ENCODE measurements at places on chromosomes 1 and 21.
A peak's percentile ranks its signal among the peaks of the same experiment; 100 is the strongest.

- no peak for DNase-seq
Measured at GRCh38 chr1:172940174-172940855, 110.4 kb downstream of the TNFSF18 start.

GRCh38 chr1:200368556-200368955, 41.3 kb downstream of the ZNF281 start:
- no peak for DNase-seq

GRCh38 chr1:19347533-19348172, 35.5 kb downstream of the SLC66A1 start:
- no peak for DNase-seq

DNA sequence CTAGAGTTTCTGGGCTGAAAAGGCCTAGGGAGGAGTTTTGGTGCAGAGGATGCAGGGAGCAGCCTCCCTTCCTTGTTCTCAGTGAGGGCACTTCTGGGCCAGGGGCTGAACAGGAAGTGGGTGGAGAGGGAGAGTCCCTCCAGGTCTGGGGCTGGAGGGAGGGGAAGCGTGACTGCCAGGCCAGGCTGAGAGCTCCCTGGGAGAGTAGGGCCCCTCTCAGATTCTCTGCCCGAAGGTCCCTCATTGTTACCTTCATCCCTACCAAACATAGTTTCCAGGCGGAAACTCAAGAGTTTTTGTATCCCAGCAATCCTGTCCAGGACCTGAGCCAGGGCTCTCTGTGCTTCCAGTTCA, 36.8 kb downstream of the CITED4 start:
- no peak for DNase-seq

- DNase-seq: no peak
Measured at GRCh38 chr1:40281853-40282252, 23.8 kb downstream of the ZMPSTE24 start.

DNA sequence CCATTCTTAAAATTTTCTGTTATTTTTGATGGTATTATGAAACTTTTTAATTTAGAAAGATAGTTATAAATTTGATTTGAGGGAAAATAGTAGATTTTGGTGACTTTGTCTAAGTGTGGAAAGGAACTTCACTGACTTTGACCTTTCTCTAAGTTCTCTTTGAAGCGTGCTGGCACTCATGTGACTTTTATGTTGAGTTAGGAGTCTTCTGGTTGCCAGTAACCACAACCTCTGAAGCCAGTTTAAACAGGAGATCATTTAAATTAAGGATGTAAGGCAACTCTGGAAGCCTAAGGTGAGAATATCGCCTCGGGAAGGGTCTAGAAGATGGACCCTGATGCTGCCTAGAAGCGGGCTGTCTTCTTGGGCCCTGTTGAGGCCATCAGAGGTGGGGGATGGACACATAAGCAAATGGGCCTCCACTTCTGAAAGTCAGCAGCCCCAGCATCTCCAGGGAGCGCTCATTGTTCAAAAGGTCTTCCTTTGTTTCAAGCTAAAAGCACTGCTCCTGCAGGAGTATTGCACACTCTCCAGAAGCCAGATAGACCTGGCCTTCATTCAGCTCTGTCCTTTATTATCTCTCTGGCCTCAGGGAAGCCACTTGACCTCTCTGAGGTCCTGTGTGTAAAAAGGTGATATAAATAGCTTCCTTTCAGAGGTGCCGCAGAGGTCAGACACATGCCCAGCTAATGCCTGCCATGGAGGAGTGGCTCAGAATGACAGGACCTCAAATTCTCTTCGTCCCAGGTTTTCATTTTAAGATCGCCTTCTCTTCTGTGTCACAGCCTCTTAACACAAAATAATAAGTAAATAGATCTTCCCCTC, 5.1 kb upstream of the RCAN1 start:
- DNase-seq: no peak

GRCh38 chr1:58755468-58755872, 28.4 kb downstream of the JUN start:
- no peak for DNase-seq

GRCh38 chr1:203733009-203733863, 31.7 kb upstream of the LAX1 start:
- DNase-seq: no peak

GRCh38 chr1:9589144-9589718, 520 bp downstream of the TMEM201 start:
- no peak for DNase-seq

- DNase-seq: no peak
Measured at GRCh38 chr1:199273837-199274379, 635.1 kb downstream of the PTPRC start.

DNA sequence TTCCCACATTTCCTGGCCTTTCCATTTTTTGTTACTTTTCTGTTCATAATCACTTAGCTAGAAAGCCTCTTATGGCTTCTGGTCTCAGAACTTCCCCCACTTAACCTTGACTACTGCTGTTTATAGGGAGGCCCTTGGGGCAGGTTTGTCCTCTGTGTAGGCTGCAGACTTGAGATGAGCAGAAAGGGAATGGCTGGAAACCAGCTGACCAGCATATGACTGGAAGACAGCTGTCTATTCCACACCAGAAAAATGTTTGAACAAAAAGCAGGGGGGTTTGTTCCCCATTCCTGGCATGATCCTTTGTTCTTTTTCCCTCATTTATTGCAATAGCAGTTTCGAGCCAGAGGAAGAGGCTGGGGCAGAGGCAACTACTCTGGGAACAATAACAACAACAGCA, 4.9 kb upstream of the SH3D21 start:
- no peak for DNase-seq

DNA sequence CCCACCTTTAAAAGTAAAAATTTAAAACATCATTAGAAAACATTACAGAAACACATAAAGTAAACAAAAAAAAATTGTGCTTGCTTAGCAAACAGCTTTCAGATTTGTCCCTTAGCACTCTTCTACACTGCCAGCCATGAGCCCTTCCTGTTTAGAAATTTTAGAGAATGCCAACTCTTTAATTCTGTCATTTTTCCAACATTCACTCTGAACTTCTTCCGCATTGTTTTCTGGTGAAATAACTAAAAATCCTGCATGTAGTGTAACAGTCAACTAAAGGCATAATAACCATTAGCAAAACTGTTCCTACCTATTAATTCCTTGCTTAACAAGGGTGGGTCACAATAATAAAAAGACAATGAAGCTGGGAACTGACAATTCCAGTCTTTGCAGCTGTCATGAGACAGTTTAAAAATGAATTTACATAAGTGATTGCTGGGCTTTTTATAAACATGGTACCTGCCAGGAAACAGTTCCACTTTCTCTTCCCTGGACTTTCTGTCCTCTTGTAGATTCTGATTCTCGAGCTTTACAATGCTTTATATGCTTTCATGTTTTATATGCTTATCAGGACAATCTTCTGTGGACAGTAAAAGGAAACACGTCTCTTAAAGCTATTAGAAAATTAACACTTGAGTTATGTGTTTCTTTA, 19.0 kb downstream of the GNG12 start:
- DNase-seq: no peak

DNA sequence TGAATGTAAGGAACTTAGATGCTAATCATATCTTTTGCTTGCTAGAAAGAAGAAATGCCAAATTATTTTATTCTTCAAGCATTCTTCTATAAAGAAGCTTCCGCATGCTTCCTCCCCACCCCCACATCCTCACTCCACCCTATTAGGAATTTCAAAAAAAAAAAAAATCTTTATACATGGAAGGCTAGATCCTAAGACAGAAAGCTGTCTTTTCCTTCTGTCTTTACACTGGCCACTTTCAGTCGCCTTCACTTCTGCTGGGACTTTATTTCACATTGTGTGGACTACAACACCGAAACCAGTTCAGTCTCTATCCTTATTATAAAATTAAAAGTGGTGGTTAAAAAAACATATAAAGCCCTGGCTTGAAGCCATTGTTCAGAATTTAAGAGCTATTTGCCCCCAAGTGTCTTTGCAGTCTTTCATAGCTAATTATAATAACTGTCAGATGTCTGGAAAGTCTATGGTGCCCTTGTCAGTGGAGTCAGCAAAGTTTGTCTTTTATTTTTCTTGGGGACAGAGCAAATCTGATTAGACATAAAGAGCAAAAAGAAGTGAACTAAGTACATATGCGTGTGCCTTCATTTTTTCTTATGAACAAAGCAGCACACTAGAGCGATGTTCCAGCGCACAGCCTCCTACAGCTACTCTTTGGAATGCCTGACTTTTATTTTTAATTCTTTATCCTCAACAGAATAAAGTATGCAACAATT, 297.7 kb downstream of the PTPRC start:
- peak; percentile 41 for DNase-seq

- DNase-seq: no peak
Measured at GRCh38 chr1:55150880-55151588, 64.1 kb downstream of the USP24 start.

GRCh38 chr1:160618763-160619274, 28.0 kb downstream of the SLAMF1 start:
- no peak for DNase-seq

DNA sequence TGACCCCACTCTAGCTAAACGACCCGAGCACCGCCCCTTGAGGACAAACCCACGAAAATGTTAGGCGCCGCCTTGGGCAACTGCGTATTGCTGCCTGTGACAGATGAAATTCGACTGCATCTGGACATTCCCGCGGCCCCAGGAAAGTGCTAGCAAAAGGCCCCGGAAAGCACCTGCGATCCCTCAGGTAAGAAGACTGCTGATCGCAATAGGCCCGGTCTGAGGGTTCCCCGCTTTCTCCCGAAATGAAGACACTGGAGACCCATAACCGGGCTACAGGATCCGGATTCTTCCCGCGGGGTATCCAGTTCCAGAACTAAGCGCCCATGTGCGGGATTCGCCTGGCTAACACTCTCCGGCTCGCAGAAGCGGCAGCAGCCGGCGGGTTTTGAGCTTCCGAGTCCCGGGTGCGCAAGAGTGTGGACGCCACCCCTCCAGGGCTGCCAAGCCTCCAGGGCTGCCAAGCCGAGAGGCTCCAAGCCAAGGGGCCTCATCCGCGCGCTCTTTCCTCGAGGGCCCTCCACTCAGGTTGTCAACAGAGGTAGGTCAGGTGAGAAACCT, 157.9 kb upstream of the NBPF11 start:
- DNase-seq: no peak

DNA sequence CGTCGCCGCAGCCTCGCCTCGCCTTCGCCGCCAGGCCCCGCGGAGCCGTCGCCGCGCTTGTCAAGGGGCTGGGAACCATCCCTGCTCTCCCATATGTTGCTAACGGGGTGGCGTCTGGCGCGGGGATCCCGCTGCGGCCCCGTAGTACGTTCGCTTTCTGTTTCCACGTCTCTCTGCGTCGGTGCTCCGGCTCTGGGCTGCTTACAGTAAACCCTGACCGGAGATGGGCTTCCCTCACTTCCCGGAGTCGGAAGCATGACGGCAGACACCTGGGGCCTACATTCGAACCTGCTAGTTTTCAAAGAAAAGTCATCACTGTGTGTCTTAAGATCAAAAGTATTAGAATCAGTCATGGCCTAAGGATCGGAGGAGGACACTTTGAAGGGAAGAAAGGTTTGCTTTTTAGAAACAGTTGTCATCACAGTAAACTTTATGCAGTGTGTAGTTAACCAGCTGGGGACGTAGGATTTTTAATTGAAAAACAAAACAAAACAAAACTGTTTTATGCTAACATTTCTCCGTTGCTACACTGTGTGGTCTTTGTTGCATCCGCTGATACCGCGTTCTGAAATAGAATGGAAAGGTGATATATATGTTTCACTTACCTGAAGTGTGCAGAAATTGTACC, 69.0 kb downstream of the SLC35A3 start:
- DNase-seq: no peak

- no peak for DNase-seq
Measured at GRCh38 chr1:53324728-53325297, 3.1 kb downstream of the LRP8 start.

GRCh38 chr1:110559157-110559556, 40.2 kb upstream of the KCNA10 start:
- DNase-seq: no peak

DNA sequence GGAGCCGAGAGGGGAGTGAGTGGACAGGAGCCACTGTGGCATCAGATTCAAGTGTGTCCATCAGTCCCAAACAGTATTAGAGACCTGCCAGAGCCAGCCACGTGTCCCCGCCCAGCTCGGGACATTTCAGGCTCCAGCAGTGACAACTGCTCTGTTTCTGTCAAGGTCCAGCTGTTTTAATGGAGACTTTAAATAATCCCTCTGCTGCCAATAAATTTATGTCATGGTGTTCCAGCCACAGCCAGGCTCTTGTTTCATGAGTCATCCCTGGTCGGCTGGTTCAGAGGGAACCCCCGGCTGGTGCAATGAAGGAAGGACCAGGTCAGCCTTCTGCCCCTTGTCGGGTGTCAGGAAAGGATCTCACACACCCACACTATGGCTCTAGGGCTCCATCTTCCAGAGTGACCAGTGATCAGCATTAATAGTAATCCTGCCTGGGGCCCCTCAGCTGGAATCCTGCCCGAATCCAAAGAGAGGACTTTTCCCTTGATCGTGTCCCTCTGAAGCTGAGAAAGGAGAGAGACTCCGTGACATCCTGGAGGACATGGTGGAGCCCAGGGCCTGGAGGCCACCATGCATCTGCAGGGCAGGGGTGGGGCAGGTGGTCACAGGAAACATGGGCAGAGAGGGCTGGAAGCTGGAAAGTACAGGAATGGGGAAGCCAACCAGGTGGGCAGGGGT, 197.3 kb downstream of the MATN1 start:
- no peak for DNase-seq

DNA sequence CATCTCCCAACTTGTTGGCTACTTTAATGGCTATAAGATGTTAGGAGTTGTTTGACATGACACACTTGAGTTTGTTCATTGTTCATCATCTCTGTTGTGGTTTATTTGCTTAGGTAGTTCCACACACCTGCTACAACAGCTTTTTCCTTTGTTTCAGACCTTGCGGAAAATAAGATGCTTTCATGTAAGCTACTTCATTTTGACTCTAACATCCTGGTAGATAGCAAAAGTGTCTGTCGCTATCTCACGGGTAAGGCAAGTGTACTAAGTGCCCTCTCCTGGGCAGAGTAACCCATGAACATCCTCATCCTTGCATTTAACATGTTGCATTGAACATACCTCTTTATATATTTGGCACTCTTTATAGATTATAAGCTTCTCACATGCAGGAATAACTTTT, 1.6 kb upstream of the OR10T2 start:
- no peak for DNase-seq

DNA sequence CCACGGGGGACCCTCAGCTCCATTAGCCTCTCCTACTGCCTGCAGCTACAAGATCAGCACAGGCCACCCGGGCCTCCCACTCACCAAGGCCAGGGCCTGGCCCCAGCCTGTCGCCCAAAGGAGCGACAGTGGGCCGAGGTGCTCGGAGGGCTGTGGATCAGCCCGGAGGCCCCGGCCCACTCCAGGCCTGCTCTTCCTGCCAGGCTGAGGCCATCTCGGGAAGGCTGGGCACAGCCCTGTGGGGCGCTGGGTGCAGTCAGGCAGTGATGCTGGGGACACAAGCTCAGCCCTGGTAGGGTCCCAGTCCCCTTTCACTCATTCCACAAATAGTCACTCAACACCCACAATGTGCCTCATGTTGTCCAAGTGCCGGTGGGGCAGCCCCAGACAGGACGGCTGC, 58.8 kb downstream of the CASZ1 start:
- DNase-seq: no peak

- no peak for DNase-seq
Measured at GRCh38 chr1:84365225-84366221, 32.8 kb upstream of the DNASE2B start.

DNA sequence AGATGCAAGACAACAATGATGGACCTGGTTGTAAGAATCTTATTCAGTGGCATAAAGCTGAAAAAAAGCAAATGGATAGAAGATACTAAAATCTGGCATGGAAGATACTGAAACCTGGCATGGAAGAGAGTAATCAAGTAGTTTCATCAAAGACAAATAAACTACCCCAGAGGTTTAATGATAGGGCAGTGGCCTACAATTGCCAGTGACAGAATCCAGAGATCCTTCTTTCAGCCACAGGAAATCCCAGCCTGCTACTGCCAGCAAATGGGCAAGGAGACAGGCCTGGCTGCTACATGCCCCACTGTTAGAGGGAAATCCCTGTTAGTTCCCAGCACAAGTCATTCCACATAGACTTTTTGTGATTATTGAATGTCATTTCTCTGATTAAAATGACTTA, 409.4 kb downstream of the VAV3 start:
- no peak for DNase-seq

Measured in NCI-H1048 (cell line).